ENCODE measurements at places on chromosomes 4 and X. TPM values are rescaled to one million over a fixed set of nuclear protein-coding genes. Genes with fewer than 3 reads are reported as not detected.

- no peak for DNase-seq
These were observed 1240.7 kb downstream of the C4orf33 start for GRCh38 chr4:130336585-130337217.

GRCh38 chrX:8845469-8845868 is 44.3 kb upstream of the FAM9A start:
- DNase-seq = no peak

DNA sequence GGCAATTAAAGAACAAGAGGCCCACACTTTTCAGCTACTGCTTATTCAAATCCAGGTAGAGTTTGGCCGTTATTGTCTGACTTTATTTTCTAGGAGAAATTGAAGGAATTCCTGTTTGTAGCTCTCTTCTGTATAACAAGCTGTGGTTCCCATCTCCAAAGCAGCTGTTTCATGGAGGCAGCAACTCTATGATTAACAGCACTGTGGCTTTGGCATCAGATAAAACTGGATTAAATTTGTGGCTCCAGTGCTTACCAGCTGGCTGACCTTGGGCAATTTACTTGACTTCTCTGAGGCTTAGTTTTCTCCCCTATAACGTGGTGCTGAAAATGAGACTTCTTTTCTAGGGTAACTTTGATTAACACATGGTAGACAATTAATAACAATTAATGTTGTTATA is 28.1 kb downstream of the SLC30A9 start:
- no peak for DNase-seq

DNA sequence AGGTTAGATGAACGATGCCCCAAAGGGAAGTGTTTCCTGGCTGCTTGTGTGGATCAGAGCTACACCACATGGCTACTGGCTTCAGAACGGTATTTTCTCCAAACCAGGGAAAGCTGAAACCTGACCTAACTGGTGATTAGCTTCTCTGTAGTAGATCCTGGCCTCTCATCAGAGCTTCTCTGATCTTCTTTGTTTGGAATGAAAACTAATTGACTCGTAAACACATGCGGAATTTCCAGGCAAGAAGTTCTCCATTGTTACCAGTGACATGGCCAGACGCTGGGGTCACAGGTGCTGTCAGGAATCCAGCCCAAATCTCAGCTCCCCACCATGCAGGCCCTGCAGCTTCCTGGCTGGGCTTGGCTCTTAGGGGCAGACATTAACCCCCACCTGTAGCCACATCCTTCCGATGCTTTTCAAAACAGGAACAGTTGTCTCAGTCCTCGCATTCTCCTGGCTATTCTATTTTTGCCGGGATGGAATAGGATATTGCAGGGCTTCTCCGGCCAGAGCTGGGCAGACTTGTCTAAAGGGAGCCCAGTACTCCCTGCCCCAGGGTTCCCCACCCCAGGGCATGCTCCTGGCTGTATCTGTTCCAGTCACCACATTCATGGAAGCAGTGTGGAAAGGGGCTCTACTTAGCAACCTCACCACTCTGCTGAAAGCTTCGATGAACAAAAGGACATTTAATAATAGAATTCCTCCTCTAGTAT is 305.4 kb upstream of the F9 start:
- DNase-seq = no peak

DNA sequence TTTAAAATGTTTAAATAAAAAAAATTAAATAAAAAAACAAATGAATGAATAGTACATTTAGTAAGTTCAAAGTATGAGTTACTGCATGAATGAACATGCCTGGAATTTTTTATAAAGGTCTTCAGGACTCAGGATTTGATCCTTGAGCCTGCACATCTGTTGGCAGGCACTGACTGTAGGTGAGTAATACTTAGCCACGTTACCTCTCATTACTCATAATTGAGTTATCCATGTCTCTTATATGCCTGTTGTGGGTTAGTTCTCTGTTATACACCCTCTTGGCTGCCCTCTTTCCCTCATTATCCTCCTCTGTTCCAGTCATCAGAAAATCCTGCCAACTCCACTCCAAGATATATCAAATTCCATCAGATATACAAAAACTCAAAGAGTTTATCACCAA is 276.0 kb downstream of the FBXW7 start:
- DNase-seq = no peak

- no peak for DNase-seq
These were observed 161.2 kb upstream of the AGTR2 start for GRCh38 chrX:116009346-116009745.

- no peak for DNase-seq
These were observed 2039.9 kb upstream of the TENM3 start for GRCh38 chr4:180203349-180203748.

DNA sequence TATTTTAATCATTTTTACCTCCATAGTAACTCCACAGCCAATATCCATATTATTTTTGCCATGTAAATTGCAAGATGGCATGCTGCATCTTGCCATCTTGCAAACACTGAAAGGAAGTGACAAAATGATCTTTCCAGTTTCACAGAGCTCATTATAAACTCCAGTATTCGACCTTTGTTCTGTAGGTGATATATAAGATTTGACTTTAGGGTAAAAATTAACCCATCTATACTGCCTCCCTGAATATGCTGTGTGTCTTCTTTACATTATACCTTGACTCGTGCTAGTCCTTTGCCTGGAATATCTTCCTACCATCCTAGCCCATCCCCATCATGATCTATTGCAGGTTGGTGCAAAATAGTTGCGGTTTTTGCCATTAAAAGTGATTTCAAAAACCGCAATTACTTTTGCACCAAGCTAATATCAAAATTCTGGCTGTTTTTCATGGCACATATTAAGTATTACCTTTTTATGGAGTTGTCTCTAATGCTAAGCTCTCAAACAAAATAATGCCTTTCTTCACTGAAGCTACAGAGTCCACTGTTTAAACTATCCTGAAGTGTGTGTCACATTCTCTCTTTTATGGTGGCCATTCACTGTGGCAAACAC is 161.1 kb downstream of the PCDH19 start:
- DNase-seq = no peak

The ARR3 gene
- total RNA-seq = not detected

The GIMD1 gene
- not detected for total RNA-seq

The CCKAR gene
- not detected for total RNA-seq

The IL1RAPL2 gene
- total RNA-seq = not detected
